ENCODE measurements at places on chromosomes 5 and 9. TPM values are rescaled to one million over a fixed set of nuclear protein-coding genes. Genes with fewer than 3 reads are reported as not detected.

Gene LHX2
- not detected for total RNA-seq

Gene MAMDC2
- total RNA-seq = 0.10 TPM

Gene RNF180
- 7.8 TPM for total RNA-seq

Gene SLC46A2
- total RNA-seq = not detected

Gene ROPN1L
- 4.0 TPM for total RNA-seq

Gene PCDHGB2
- total RNA-seq = 11.1 TPM

Gene NME5
- 0.82 TPM for total RNA-seq

Gene TLX3
- total RNA-seq = 0.23 TPM

Gene WDR38
- total RNA-seq = not detected

Gene ZNF658
- 10.0 TPM for total RNA-seq

Gene FBXO10
- total RNA-seq = 24.2 TPM

Gene SOX30
- total RNA-seq = 0.15 TPM

Gene SV2C
- total RNA-seq = 0.15 TPM

Gene NRG2
- not detected for total RNA-seq

Gene TMC1
- not detected for total RNA-seq

Gene DOCK2
- 6.5 TPM for total RNA-seq

Gene CATSPER3
- 0.33 TPM for total RNA-seq

Gene ENTPD2
- total RNA-seq = 55.6 TPM

Gene PCDHGB1
- total RNA-seq = 3.1 TPM

Gene LCN9
- total RNA-seq = not detected

Gene LVRN
- 1.3 TPM for total RNA-seq

Gene STKLD1
- total RNA-seq = 0.64 TPM

Gene P4HA2
- total RNA-seq = 9.9 TPM

Gene CARTPT
- total RNA-seq = 148 TPM

Gene SVEP1
- 0.08 TPM for total RNA-seq

Gene GPSM1
- 31.7 TPM for total RNA-seq

Gene DNM1
- 8.0 TPM for total RNA-seq

Gene SLC36A2
- not detected for total RNA-seq

Gene PCDHGB7
- 45.2 TPM for total RNA-seq

Gene ARSI
- 3.8 TPM for total RNA-seq

Gene TTC16
- total RNA-seq = 0.08 TPM

Gene WNT8A
- total RNA-seq = 0.69 TPM

Gene POLR3G
- 5.9 TPM for total RNA-seq

Gene PBX3
- 37.6 TPM for total RNA-seq

Gene GFI1B
- not detected for total RNA-seq

Gene ALDH7A1
- 76.6 TPM for total RNA-seq

Gene PTGDS
- not detected for total RNA-seq

Gene CAMK4
- total RNA-seq = 34.5 TPM

Gene NCS1
- total RNA-seq = 20.1 TPM

Gene FOXD4L5
- total RNA-seq = 0.10 TPM

Gene WDR31
- 0.95 TPM for total RNA-seq

Gene PCDHB3
- total RNA-seq = 6.5 TPM

Gene RCL1
- 12.2 TPM for total RNA-seq

Gene ARHGEF37
- 4.5 TPM for total RNA-seq

Gene PCSK1
- 0.41 TPM for total RNA-seq

Gene PCDHA9
- 1.7 TPM for total RNA-seq
